Stimulated activated CD8-positive, alpha-beta memory T cell treated with anti-CD3 and anti-CD28 coated beads, Interleukin-4, amount 100 ng/mL, for 4 hours (primary cell): ENCODE measurements at places on chromosomes 5 and 9.

DNA sequence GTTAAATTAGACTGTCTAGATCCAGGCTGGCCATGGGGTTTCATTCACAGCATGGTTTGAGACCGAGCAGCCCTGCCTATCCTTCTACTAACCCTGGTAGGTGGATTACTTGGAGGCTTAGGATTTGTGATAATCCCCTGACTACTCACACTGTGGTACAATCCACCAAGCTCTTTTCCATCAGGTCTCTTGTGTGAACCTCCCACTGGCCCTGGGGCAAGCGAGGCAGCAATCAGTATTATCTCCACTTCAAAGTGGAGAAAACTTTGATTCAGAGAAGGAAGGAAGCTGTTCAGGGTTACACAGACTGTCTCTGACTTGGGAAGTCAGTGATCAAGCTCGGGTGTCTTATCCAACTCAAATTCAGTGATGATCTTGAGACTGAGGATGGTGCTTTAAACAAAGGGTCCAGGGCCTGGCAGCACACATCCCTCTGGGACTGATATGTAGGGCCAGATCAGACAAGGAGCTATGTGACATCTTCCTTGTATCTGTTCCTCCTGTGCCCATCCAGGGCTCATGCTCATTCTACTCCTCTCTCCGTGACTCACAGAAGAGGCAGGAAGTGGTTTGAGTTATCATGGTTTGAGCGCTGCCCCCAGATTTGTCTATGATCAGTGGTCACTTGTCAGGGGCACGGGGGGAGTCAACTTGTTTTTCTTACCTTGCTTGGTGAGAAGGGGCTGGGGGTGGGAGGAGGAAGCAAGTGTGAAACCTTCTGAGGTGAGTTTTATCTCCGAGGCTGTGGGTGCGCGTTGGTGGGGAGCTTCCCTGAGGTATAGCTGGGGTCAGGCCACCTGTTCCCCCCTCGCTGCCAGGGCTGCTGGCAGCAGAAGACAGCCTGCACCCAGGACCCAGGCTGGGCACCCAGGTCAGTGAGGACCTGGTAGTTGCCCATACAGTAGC, 48.6 kb downstream of the RGS3 start:
- DNase-seq = peak; percentile 53

DNA sequence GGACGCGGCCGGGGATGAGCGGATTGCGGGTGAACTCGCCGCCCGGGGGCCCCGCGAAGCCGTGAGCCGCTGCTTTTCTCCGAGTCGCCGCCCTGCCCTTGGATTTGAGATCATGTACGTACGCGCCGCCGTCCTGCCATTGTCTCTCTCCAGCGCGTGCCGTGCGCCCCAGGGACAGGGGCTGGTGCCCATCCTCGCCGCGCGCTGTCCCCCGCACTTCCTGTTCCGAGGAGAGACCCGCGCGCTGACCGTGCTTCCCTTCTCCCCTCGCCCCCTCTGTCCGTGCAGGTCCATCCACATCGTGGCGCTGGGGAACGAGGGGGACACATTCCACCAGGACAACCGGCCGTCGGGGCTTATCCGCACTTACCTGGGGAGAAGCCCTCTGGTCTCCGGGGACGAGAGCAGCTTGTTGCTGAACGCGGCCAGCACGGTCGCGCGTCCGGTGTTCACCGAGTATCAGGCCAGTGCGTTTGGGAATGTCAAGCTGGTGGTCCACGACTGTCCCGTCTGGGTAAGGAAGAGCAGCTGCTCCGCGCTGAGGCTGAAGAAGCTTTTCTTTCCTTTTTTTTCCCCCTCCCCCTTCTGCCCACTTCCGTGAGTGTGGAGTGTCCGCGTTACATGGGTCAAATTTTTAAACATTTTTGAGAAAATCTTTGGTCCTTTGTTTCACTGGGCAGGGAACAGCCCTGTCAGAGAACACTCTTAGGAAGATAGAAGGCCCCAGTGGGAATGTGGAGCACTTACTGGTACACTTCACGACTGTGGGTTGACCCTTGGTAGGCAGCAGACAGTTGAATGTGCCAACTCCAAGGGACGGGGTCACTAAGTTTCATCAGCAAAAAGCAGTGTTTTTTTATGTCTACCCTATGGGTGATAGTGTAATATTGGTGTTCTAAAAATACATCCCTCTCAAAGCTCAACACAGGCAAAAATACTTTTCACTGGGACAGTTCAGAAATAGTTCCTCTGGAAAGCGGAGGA, 727 bp downstream of the RHOBTB3 start:
- DNase-seq = no peak

DNA sequence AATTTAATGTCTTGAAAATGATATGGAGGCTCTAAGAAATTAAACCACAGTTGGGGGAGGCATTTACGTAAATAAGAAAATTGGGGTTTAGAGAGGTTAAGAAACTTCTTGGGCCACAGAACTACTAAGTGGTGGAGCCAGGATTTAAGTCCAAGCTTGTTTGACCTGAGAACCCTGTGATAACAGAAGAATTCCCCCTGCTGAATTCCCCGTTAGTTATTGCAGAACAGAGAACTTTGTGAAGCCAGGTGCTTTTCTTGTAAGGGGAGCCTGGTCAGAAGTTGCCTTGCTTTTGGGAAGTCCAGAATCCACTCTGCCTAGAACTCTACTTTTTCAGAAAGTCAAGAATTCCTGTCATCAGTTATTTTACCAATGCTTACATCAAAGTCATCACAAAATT, 309.3 kb upstream of the SEMA6A start:
- DNase-seq = no peak

DNA sequence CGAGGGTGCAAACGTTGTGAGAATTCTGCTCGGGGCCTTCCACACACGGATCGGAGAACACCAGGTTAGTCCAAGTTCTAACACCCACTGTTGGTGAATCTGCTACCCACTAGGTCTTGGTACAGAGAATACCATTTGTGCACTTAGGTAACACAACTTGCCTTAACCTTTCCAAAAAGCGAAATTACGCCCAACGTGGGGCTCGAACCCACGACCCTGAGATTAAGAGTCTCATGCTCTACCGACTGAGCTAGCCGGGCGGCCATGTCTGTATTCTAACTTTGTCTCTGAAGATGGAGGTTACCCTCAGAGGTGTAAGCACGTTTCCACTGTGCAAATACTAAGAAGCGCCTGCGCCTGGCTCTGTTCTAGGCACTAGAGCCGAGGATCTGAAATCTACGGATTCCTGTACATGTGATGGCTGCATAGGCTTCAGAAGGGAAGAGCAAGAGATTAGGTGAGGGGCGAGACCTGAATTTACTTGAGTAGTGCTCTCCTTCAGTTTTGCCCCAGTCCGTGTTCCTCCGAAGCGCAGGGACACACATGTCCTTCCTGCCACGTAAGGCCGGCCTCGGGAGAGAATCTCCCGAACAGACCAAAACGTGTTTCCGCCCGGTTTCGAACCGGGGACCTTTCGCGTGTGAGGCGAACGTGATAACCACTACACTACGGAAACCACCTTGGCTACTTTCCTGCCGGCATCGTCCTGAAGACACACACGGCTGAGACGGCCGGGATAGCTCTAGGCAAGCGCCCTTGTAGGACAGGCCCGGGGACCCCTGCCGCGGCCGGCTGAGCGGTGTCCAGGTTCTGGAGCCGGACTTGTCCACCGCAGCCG, 1.1 kb upstream of the TRIM41 start:
- DNase-seq = peak; percentile 88

DNA sequence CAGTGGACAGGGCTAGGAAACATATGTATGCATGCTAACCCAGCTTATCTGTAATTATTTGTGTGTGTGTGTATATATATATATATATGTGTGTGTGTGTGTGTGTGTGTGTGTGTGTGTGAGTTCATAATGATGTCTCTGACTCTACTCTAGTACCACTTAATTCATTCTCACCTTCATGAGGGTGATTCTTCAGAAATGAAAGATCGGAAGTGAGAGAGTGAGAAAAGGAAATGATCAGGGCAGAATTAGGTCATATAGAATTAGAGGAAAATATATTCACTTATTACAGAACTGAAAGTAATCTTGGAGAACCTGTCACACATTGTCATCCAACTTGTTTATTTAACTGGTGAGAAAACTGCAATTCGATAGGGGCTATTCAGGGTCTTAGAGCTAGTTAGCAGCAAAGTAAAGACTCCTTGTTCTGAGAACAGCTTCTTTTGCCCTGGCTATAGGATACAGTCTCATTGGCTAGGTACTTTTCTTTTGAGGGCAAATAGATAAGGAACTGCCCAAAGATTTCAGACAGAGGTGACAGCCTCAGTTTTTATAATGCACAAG, 58.8 kb downstream of the C9orf153 start:
- DNase-seq = no peak

- DNase-seq = no peak
Observed at GRCh38 chr5:140108093-140109017, 5.6 kb upstream of the PURA start.

GRCh38 chr5:150256410-150257064, 33.0 kb downstream of the CAMK2A start:
- no peak for DNase-seq

DNA sequence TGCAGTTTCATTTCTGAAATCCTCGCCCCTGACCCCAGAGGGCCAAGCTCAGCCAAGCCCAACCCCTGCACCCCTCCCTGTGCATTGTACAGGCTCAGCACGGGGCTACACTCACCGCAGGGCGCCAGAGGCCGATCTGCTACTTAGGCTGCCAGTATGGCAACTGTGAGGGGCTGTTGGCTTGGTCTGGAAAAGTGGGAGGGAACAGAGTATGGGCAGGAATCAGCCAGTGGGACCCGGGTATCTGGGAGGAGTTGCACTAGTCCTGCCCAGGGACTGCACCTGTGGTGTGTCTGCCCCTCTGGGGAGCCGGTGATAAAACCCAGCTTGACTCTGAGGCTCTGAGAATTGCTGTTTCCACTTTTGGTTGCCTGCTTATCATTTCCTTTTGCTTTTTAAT, 167.4 kb upstream of the KIF2A start:
- no peak for DNase-seq

DNA sequence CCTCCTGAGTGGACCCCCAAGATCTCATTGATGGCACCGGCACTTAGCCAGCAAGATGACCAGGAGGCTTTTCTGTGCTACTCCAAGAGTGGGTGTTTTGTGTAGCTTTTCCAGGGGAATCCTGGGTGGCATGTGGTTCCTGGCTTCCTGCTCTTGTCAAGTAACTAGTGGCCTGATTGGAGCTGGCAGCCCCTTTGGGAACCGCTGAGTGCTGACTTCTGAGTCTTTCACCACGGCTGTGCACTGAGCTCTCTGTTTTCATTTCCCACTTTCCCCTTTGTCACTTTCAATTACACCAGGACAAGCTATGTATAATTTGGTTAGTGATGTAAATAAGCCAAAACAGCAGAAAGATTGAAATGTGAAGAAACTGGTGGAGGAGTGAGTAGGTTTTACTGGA, 255.4 kb downstream of the GOLPH3 start:
- no peak for DNase-seq

GRCh38 chr9:127336506-127337352, 60.2 kb upstream of the SLC2A8 start:
- no peak for DNase-seq

GRCh38 chr5:157855404-157855994, 3.4 kb downstream of the CLINT1 start:
- DNase-seq = no peak

- DNase-seq = no peak
Observed at GRCh38 chr5:96219580-96220281, 213.3 kb downstream of the PCSK1 start.

DNA sequence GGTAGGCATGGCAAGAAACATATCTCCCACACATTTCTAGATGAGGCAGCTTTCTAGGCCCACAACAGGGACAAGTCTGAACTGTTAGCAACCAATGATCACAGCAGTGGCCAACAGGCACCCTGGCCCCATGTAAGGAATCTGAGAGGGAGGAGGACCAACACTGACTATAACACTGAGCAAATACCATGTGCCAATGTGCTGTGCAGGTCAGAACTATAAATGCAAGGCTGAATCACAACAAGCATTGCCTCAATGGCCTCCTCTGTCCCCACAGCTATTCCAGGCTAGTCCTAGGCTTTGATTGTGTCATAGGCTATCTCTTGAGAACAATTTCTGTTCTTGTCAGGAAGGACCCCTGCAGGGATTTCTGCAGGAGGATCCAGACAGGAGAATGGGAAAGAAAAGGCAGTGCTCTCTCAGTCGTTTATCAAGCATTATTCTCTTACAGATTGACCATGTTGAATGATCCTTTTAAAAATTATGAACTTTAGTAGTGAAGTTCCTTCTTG, 221.2 kb downstream of the TLE1 start:
- no peak for DNase-seq

DNA sequence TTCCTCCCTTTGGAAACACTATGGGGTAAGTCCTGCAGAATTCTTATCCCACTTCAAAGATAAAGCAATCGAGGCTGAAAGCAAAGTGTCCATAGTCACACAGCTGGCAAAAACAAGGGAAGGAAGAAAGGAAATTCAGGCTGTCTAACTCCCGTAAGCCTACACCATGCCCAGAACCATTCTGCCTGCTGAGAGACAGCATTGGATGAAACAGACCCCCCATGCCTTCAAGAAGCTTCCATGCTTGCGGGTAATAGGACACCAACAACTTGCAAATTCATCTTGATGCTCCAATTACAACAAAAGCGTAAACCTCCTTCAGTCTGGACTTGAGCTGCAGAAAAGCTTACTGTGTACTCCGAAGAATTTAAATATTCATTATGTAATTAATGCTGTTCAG, 181.1 kb upstream of the WWC1 start:
- DNase-seq = no peak

GRCh38 chr9:113403646-113404045, 2.6 kb upstream of the ALAD start:
- DNase-seq = no peak

DNA sequence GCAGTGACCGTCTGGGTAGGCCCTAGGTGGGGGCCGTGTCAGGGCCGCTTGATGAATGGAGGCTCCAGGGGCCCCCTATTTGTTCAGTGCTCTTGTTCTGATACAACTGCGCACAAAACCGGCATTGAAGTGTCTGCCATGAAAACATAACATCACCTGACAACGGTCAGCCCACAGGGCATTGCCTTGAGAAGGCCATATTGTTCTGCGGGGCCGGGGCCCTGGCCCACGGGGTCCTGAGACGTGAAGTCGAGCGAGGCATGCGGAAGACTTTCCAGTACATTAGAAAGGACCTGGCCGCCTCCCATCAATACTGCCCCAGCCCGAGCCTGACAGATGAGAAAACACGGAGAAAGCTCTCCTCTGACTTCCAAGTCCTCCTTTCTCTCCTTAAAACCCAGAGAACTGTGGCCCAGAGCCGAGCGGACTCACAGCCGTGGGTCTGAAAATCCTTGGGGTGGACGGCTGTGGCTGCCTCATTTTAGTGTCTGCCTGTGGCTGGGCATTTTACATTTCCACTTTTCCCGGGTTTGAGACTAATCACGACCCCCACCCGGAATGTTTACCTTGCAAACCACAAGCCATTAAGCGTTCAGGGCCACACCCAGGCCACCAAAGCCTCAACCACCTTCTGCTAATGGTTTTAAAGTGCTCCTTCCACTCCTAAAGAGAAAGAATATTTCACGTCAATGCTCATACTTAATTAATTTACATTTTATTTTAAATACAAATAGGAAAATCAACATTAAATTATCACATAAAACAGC, 391.0 kb upstream of the IRX2 start:
- DNase-seq = no peak
